ENCODE measurements at places on chromosomes 5 and 9.
A peak's percentile ranks its signal among the peaks of the same experiment; 100 is the strongest.

- DNase-seq = no peak
Observed at GRCh38 chr9:37528652-37529471, 43.1 kb downstream of the POLR1E start.

- DNase-seq = no peak
Observed at GRCh38 chr5:72559866-72560766, 52.9 kb upstream of the ZNF366 start.

DNA sequence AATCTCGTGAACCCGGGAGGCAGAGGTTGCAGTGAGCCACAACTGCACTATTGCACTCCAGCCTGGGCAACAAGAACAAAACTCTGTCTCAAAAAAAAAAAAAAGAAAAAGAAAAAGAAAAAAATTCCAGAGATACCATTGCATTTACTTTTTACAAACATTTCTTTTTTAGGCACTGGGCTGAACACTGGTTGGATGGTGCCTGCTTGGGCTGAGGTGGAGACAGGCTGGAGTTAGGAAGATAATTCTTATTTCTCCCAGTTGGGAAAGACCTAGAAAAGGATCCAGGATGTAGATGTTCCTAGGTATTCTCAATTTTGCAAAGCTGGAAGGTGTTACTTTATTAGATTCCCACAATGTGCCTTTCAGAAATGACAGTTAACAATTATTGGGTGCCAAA is 49.9 kb upstream of the JMY start:
- DNase-seq = no peak

DNA sequence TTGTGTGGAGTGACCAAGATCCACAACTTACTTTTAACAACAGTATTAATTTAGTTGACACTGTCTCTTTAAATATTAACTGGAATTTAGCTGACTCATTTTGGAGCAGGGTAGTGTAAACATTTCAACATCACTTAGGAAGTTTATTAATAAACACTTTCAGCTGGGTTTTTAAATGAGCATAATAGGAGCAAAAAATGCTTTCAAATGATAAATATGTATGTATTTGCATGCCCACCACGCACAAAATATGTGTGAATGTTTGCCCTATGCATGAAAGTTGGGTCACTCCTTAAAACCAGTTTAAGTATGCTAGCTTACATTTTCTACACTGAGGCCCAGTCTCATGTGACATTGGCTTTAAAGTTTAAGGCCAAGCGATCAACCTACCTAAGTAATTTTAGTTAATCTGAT is 2.9 kb downstream of the ZFAND5 start:
- DNase-seq = no peak

GRCh38 chr9:708182-708550 is 133.3 kb upstream of the DMRT1 start:
- no peak for DNase-seq

- DNase-seq = peak; percentile 44
Observed at GRCh38 chr5:97231025-97231636, 48.1 kb upstream of the RIOK2 start.

- no peak for DNase-seq
Observed at GRCh38 chr5:170377027-170377426, 12.1 kb downstream of the KCNMB1 start.

- DNase-seq = no peak
Observed at GRCh38 chr5:176485176-176485575, 37.0 kb downstream of the FAF2 start.

- no peak for DNase-seq
Observed at GRCh38 chr5:32129074-32129598, 45.0 kb downstream of the GOLPH3 start.

DNA sequence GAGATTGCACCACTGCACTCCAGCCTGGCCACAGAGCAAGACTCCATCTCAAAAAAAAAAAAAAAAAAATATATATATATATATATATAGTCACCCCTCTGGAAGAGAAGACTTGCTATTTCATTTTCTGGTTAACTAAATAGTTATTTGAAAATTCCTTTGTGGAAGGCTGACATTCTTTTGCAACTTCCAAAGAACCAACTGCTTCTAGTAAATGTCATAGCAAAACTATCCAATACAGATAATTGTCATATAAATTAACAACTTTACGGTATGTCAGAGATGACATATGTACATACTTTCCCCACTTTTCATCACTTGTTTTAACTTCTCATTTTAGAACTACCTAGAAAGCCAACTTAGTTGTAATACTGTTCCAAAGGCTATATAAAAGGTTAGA is 50.9 kb downstream of the PRUNE2 start:
- no peak for DNase-seq

DNA sequence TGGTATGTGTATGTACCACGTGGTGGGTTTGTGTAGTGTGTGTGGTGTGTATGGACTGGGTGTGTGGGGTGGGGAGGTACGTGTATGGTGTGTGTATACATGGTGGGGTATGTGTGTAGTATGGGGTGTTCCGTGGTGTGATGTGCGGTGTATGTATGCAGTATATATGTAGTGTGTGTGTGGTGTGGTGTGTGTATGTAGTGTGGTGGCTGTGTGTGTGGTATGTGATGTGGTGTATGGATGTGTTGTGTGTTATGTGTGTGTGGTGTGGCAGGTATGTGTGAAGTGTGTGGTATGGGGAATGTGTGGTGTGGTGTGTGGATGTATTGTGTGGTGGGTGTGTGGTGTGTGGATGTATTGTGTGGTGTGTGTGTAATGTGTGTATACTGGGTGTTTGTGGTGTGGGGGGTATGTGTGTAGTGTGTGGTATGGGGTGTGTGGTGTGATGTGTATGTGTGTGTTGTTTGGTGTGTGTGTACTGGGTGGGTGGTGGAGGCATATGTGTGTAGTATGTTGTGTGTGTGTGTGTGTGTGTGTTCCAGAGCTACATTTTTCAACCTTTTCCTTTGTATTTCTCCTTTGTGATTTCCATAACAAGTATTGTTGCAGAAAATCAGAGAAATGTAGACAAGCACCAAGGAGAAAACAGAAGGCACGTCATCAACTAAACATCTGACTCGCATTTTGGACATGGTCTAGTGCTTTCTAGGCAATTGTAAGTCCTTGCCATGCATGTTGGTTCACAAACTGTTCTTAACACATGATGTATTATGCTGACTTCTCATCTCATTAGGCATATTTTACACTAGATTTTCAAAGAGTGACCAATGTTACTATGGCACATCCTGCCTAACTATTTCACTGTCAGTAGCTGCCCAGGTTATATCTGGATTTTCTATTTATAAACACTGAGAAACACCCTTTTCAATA is 13.2 kb downstream of the SEMA4D start:
- no peak for DNase-seq

DNA sequence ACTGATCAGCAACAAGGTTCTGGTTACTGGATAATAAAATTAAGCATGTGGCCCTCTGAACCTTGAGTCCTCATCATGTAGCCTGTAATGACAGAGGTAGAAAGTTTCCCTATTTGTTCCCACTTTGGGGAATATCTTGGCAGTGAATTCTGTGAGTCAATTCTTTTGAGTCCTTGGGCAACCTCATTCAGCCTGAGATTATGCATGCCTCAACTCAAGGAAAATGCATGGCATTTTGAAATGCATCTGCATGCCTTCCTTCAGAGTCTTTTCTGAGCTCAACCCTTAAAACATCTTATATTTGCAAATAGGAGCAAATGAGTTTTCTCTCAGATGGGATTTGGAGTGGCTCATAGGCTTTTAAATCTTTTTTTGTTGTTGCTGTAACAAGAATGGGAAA is 218.1 kb upstream of the CD180 start:
- peak; percentile 26 for DNase-seq

- DNase-seq = no peak
Observed at GRCh38 chr9:38622951-38623350, 2.6 kb upstream of the ANKRD18A start.

GRCh38 chr5:166713295-166713694 is 1578.2 kb upstream of the WWC1 start:
- DNase-seq = no peak

DNA sequence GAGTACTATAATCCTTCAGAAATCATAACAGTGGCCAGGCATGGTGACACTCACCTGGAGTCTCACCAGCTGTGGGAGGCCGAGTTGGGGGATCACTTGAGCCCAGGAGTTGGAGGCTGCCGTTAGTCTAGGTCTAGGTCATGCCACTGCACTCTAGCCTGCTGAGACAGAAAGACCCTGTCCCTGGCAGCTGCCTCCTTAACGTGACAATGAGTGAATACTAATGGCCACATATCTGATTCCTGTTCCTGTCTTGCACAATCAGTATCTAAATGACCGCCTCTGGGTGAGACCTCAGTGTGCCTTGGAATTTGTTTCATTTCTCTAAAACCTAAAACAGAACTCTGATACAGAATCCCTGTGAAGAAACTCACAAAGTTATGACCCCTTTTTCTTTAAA is 131.0 kb upstream of the DAB2 start:
- DNase-seq = no peak

DNA sequence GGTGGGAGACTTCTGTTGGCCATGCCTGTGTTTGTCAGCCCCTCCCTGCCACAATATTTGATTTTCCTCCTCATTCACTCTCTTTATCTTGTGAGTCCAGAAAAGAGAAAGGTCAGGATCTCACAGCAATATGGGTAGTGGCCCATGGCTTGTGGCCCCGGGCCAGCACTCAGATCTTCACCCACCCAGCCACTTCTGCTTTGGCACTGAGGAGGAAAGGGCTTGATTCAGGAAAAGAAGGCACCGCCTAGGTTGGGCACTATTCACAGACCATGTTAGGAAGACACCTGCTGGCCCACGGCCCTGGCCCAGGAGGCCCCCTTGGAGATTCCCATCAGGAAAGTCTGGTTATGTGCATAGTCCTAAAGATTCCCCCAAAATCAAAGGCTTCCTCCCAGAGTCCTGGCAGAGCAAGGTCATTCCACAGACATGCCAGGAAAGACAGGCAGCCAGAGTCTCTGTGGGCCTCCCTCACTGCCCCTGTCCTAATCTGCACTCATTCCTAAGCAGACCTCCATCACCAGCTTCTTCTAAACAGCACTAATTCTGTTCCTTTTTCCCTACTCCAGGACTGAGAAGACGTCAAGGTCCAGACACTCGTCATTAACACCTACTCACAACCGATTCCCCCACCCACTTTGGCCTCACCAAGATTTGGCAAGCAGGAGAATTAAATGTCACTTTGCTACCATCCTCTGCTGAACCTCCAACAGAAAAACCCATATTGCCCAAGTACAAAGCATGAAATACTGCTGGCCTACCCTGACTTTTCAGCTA is 179.3 kb downstream of the DEPDC1B start:
- DNase-seq = no peak

DNA sequence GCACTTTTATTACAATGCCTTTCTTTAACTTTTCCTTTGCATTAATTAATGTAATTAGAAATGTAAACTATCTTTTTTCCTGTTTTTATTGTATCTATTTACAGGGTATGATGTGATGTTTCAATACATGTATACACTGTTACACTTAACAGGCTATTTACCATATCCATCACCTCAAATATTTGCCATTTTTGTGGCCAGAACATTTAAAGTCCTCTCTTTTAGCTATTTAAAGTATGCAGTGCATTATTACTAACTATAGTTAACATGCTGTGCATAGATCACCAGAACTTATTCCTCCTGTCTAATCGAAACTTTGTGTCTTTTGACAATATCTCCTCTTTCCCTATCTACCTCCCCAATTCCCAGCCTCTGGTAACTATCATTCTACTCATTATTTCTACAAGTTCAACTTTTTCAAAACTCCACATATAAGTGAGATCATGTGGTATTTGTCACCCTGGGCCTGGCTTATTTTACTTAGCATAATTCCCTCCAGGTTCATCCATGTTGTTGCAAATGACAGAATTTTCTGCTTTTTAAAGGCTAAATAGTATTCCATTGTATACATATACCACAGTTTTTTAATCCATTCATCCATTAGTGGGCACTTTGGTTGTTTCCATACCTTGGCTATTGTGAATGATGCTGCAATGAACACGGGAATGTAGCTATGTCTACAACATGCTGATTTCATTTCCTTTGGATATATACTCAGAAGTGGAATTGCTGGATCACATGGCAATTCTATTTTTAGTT is 32.8 kb downstream of the OR2K2 start:
- DNase-seq = no peak

- no peak for DNase-seq
Observed at GRCh38 chr5:151002681-151003502, 17.5 kb upstream of the GPX3 start.

GRCh38 chr5:133819977-133820471 is 148.4 kb downstream of the C5orf15 start:
- DNase-seq = no peak

- DNase-seq = no peak
Observed at GRCh38 chr5:32329395-32329834, 16.7 kb upstream of the MTMR12 start.

DNA sequence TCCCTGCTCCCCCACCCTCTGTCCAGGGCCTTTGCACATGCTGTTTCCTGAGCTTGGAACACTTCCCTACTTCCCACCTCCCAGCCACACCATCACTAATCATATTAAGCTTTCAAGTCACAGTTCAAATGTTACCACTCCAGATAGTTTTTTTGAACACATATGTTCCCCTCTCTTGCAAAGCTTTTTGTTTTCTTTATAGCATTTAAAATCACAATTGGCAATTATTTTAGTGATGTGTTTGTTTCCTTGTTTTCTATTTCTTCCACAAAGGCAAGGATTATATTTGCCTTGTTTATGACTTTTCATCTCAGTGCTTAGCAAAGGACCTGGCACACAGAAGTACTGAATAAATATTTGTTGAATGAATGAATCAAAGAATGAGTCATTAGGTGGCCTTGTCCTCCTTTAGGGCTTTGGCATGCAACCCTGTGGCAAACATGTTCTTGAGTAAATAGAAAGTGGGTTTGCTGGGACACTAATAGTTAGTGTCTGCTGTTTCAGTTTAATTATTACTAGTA is 386.8 kb downstream of the FGF10 start:
- DNase-seq = no peak

GRCh38 chr9:117715411-117715989 is 11.3 kb downstream of the TLR4 start:
- no peak for DNase-seq

DNA sequence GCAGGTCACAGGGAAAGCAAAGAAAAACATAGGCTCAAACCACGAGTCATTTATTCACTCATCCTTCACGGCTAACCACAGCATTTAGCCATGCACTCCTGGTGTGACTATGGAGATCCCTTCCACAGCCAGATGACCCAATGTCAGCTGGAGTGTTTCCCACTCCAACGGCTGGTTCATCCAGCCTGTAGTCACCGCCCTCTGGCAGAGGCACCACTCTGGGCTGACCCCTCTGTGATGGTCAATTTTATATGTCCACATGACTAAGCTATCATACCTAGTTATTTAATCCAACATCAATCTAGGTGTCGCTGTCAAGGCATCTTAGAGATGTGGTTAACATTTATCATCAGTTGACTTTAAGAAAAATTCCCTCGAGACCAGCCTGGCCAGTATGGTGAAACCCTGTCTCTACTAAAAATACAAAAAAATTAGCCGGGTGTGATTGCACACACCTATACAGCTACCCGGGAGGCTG is 9.5 kb upstream of the PHF19 start:
- no peak for DNase-seq

- no peak for DNase-seq
Observed at GRCh38 chr9:33170464-33171415, 3.6 kb upstream of the B4GALT1 start.

DNA sequence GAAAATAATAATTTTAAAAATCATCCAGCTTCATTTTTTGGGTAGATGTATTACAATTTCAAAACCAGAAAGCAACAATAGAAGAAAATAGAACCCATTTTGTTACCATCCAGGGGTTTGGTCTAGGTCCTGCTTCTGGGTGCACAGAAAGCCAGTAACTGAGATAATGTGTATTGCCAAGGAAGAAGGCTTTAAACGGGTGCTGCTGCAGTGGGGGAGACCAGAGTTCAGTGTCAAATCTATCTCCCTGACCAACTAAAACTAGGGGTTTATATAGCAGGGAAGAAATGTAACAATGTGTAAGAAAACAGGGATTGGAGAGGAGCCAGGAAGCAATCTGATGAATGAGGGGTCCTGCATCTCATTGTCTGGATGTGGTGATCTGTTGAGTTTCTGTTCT is 17.5 kb upstream of the MPDZ start:
- no peak for DNase-seq
